ENCODE measurements at places on chromosomes 3 and 15.

DNA sequence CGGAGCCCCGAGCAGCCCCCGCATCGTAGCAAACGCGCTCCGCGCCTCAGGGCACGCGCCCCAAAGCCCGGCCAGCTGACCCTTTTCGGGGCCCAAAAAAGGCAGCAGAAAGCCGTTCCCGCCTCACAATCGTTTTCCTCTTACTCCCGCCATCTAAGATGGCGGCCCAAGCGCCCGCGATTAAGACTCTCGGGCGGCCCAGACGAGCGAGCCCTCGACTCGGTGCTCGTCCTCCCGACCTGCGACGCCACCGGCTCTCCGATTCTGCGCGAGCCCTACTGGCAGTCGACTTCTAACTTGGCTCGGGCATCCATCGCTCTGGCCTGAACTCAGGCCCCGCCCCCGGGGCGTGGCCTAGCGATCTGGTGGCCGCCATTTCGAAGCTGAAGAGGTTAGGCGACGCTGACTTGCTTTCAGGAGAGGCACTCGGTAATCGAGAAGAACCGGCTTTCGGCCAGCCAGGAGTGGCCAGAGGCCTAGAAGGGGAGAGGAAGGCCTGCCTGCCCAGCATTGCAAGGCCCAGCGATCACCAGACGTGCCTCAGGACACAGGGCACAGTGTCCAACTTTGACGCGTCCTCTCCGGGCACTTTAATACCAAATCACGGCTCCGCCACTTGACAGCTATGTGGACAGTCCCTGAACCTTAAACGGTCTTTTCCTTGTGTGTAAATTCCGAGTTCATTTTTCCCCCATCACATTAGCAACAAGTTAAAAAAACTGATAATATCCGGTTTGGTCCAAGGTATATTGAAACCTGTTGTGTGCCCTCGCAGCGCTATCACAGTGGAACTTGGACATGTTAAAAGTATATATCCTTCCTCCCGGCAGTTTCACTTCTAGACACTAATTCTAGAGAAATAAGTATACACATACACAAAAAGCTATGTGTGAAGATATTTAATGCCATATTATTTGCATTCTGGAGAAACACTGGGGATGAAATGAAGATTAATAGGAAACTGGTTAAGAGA, at the start of gene RAF1:
Gene RAF1 (minus strand): TSS at position 182 of the 973 bp plus-strand sequence. CDS start 45,396 bp downstream, outside the sequence.
- peak; percentile 97 for DNase-seq

GRCh38 chr3:124526601-124527000, 203.7 kb upstream of the UMPS start:
- no peak for DNase-seq

DNA sequence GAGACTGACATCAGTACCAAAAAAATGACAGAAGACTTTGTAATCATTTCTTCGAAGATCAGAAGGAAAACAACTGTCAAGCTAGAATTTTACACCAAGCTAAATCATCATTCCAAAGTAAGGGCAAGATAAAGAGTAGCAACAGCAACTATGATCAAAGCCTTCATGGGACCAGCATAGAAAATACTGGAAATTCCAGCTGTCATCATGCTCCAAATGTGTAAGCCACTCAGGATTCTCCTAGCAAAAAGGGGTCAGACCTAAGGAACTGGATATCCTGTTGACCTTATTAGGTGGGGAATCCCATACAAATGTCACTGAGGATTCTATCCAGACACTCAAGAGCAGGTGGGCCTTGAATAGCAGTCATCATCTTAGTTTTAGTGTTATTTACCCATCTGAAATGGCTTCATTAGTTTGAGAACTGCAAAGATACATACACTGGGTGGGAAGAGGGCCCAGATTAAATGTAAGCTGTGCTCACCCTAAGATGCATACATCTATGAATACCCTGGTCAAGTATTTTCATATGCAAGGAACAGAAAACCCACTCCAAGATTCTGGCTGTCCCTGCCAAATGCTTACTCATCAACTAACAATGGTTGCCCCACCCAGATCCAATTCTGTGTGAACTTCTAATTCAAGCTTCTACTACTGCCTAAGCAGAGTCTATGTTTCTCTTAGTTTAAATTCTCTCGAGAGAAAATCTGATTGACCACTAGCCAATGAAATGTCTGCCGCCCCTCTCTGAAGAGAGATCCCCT, 33.5 kb downstream of the CLDN18 start:
- no peak for DNase-seq

GRCh38 chr3:1381647-1382036, 288.8 kb downstream of the CNTN6 start:
- DNase-seq, result no peak

- DNase-seq, result no peak
Observed at GRCh38 chr3:72102112-72102616, 317.2 kb upstream of the PROK2 start.

GRCh38 chr3:183428447-183429211, at the start of gene MCF2L2:
TSS of gene MCF2L2 (minus strand) at chr3:183428619. CDS start at chr3:183427977, 642 bp downstream.
- no peak for DNase-seq

DNA sequence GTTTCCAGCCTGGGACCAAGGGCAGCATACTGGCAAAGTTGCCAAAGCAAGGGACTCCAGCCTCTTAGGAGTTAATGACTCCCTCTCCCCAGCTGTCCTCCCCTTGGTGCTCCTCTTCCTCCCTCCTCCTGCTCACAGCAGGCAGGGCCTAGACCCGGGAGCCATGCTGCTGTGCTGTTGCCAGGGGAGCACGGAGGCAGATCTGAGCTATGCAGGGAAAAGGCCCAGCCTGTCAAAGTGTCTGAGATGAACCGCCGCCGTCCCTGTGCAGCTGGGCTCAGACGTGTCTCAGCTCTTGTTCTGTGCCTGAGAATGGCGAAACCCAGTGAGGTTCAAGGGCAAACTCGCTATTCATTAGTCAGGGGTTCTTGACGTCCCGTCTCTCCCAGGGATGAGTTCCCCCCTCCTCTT, 60.8 kb upstream of the POLG start:
- DNase-seq, result no peak

DNA sequence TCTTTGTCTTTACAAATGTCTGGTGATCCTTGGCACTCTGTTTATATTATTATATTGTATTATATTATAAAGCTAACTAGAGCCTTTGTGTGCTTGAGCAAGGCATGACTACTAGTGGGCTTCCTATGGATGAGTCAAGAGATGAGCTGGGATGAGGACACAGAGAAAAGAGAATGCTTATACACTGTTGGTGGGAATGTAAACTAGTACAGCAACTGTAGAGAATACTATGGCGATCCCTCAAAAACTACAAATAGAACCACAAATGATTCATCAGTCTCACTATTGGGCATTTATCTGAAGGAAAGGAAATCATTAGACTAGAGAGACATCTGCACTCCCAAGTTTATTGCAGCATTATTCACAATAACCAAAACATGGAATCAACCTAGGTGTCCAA, 40.8 kb upstream of the MED12L start:
- no peak for DNase-seq

DNA sequence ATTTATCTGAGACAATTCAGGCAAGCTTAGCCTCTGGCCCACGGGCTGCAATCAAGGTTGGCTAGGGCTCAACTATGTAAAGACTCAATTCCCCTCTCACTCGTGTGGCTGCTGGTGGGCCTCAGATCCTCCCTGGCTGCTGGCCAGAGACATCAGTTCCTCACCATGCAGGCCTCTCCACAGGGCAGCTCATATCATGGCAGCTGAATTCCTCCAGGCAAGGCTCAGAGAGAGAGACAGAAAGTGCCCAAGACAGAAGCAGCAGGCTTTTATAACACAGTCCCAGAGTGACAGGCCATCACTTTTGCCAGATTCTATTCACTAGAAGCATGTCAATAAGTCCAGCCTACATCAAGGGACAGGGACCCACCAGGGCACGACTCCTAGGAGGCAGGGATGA, 63.2 kb downstream of the XXYLT1 start:
- DNase-seq, result no peak

GRCh38 chr15:80228959-80229610, 22.9 kb downstream of the CTXND1 start:
- DNase-seq, result no peak

- DNase-seq, result no peak
Observed at GRCh38 chr3:150469031-150469930, 61.2 kb downstream of the TSC22D2 start.

GRCh38 chr3:18660059-18660458, 234.9 kb upstream of the SATB1 start:
- DNase-seq, result no peak

- DNase-seq, result no peak
Observed at GRCh38 chr15:39365161-39365560, 215.7 kb upstream of the THBS1 start.

GRCh38 chr3:66555214-66555844, 54.5 kb upstream of the LRIG1 start:
- DNase-seq, result no peak

- no peak for DNase-seq
Observed at GRCh38 chr3:146701246-146701645, 96.1 kb upstream of the PLSCR5 start.
